ENCODE measurements at places on chromosomes 2 and 18.

DNA sequence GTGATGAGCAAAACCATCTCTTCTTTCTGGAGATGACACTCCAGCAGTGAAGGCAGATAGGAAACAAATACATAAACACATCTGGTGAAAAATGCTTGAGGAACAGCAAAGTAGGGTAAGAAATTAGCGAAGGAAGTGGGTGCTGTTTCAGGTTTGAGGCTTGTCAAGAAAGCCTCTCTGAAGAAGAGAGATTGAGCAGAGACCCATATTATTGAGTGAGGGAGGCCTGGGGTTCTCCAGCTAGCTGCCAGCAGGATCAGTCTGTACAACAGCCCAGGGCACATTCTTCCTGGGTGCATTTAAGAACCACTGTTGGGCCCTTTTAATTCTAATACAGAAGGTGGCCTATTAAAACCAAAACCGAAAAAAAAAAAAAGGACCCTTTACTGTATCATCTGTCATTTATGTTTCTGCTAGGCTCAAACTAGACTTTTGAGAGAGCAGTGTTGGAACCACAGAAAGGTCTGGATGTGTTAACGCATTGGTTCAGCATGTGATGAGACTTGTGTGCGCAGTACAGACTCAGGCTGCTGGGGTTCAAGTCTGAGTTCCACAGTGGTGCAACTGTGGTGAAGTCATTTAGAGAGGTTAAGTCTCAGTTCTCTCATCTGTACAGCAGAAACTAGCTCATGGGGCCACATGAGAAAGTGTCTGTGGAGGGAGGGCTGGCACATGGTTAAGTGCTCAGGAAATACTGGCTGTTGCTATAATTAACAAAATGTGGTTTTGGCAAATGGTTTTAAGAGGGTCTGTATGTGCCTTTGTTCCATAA, 28.9 kb downstream of the MGAT5 start:
- DNase-seq, result no peak

- DNase-seq, result no peak
Measured at GRCh38 chr2:83221258-83221657, 1237.8 kb downstream of the SUCLG1 start.

- DNase-seq, result no peak
Measured at GRCh38 chr2:7815726-7816125, 866.1 kb upstream of the ID2 start.

- DNase-seq, result no peak
Measured at GRCh38 chr2:23486684-23487075, 101.7 kb downstream of the KLHL29 start.

DNA sequence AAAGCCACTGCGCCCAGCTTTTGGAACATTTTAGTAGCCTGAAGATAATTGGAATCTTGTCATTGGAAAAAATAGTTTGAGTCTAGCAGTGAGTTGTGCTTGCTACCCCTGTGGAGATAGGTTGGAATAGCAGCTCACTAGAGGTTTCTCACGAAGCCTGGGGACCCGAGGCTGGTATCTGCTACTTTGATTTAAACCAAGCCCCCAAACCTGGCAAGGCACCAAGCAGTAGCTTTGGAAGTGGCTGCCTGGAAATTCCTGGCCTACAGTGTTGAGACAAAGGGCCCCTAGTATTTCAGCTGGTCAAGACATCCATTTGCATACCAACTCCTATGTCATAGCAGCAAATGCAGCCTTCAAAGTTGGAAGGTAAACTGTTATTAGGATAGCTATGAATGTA, 42.1 kb downstream of the NOP58 start:
- DNase-seq, result no peak

GRCh38 chr2:178188466-178188865, 5.8 kb upstream of the OSBPL6 start:
- DNase-seq, result no peak

DNA sequence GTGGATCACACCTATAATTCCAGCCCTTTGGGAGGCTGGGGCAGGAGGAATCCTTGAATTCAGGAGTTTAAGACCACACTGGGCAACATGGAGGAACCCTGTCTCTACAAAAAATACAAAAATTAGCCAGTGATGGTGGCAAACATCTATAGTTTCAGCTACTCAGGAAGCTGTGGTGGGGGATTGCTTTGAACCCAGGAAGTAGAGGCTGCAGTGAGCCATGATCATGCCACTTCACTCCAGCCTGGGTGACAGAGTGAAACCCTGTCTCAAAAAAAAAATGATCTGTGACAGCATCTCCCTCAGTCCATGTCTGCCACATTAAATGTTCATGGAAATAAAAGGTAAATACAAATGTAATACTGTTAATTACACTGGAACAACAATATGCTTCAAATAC, 121.4 kb upstream of the COL5A2 start:
- no peak for DNase-seq

DNA sequence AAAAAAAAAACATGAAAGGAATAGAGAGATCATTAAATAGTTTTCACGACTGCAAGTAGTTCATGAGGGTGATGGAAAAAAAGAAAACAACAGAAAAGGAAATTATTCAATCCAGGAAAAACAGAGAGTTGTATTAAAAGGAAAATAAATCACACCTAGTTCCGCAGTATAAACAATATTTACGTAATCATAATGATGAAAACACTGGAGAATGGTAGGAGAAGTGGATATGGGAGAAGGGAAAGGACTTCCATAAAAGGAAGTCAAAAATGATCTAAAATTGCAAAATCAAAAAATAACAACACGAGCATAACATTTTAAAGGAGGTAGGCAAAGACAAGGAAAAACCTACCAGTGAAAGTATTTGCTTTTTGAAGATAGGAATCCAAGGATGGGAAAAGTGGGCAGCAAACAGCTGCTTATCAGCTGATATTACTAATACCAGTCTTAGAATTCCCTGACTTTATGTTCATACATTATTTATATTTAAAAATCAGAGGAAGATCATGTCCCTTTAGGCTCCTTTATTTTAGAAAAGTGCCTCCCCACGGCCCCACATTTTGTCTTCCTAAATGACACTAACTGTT, 160.8 kb downstream of the NBAS start:
- no peak for DNase-seq

DNA sequence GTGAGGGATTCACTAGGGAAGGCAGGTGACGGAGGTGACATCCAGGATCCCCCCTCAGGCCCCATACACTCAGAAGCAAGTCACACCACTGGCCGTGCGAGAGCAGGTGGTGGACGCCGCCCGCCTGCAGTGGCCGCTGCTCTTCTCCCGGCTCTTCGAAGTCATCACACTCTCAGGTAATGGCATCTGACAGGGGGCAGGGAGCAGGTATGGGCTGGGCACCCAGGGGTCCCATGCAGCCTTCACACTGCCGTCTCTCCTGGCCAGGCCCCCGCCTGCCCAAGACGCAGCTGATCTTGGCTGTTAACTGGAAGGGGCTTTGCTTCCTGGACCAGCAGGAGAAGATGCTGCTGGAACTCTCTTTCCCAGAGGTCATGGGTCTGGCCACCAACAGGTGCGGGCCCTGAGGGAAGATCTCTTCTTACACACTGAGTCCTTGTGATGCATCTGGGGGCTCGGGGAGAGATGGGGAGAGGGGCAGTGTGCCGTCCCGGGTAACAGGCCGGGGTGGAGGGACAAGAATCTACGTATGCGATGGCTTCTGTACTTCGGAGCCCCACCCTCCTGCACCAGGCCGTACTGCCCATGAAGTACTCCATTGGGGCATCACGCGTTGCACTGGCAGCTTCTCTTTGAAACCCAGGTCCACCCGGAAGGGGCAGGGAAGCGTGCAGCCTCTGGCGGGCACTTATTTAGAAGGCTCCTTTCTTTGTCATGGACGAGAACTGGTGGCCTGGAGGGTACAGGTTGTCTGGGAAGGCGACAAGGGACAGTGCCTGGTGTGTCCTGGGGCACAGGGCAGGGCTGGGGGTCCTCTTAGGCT, 18.8 kb upstream of the GPR17 start:
- DNase-seq, result no peak

- DNase-seq, result no peak
Measured at GRCh38 chr2:44949329-44950151, 8.0 kb downstream of the SIX3 start.

GRCh38 chr18:9240270-9240669, 94.3 kb upstream of the TWSG1 start:
- no peak for DNase-seq

GRCh38 chr2:233287871-233288270, 19.7 kb upstream of the SAG start:
- DNase-seq, result no peak

DNA sequence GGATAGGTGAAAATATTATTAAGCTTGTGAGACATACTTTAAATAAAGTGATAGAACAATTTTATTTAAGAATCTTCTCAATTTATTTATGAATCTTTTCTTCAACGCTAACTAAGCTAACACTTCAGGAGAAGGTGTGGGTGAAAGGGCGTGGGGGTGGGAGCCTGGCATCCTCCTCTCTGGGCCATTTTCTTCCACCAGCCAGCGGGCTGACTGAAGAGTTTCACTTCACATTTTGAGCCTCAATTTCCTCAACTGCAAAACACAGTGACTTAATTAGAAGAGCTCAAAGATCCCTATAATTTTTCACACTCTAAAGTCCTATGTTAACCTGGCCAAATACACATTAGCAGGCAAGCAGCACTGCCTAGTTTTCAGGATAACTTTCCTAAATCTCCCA, 94.8 kb downstream of the FTCDNL1 start:
- DNase-seq, result no peak

GRCh38 chr2:88452565-88452905, at the start of gene FOXI3:
Gene FOXI3 (minus strand): TSS chr2:88452693. CDS start chr2:88452535, 158 bp downstream.
- peak; percentile 23 for DNase-seq

- DNase-seq, result no peak
Measured at GRCh38 chr2:160494201-160494644, 616 bp upstream of the RBMS1 start.

- no peak for DNase-seq
Measured at GRCh38 chr2:39488450-39488849, 51.4 kb upstream of the MAP4K3 start.

DNA sequence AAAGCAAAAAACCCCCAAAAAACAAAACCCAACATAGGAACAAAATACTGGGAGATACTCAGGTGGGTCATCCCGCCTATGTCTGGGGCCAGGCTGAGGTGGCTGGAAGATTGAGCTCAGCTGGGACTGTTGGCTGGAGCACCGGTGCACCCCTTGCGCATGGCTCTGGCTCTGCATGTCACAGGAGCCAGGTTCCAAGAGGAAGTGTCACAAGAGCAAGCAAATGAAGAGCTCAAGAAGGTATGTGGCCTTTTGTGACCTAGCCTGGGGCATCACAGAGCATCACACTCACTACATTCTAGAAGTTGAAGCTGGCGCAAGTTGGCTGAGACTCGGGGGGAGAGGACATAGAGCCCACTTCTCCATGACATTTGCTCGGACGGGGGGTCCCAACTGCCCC, 40.6 kb downstream of the PDCL3 start:
- DNase-seq, result no peak

GRCh38 chr2:218264773-218265561, 4.2 kb downstream of the GPBAR1 start:
- DNase-seq, result no peak

DNA sequence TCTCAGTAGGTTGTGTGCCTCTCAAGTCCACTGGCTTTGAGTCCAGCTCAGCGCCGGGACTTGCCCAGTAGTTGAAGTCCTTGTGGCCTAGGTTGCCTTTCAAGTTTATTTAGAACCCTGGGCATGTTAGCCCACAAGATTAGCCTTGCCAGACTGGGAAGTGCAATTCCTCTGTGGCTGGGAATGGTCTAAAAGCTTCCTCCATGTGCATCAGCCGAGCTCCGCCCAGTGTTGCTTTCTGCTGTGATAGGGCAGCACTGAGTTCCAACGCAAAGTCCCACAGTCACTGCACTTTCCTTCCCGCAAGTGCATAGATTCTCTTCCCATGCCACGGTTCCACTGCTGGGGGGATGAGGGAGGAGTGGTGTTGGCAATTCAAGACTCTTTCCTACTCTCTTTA, 308.9 kb upstream of the THUMPD2 start:
- no peak for DNase-seq

- no peak for DNase-seq
Measured at GRCh38 chr2:222754324-222754930, 83.0 kb downstream of the MOGAT1 start.

- no peak for DNase-seq
Measured at GRCh38 chr2:3280683-3281520, 96.7 kb downstream of the EIPR1 start.

- no peak for DNase-seq
Measured at GRCh38 chr2:99421469-99421868, 68.3 kb downstream of the REV1 start.

GRCh38 chr18:45962866-45963265, 4.3 kb downstream of the EPG5 start:
- DNase-seq, result no peak

DNA sequence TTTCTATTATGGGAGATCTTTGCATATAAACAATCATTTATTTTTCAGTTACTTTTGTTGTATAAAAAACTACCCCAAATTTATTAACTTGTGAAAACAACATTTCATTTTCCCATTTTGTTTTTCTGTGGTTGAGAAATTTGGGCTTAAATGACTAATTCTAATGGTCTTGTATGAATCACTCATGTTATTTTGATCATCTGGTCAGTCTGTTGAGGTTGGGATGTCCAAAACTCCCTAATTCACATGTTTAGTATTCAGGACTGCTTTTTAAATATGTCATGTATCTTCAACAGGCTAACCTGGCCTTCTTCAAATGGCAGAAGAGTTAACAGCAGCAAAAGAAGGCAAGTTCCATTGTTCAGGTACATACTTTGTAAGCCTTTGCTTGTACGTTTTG, 788.1 kb downstream of the TRIB2 start:
- no peak for DNase-seq

GRCh38 chr2:41906338-41906725, 141.5 kb upstream of the PKDCC start:
- DNase-seq, result no peak

DNA sequence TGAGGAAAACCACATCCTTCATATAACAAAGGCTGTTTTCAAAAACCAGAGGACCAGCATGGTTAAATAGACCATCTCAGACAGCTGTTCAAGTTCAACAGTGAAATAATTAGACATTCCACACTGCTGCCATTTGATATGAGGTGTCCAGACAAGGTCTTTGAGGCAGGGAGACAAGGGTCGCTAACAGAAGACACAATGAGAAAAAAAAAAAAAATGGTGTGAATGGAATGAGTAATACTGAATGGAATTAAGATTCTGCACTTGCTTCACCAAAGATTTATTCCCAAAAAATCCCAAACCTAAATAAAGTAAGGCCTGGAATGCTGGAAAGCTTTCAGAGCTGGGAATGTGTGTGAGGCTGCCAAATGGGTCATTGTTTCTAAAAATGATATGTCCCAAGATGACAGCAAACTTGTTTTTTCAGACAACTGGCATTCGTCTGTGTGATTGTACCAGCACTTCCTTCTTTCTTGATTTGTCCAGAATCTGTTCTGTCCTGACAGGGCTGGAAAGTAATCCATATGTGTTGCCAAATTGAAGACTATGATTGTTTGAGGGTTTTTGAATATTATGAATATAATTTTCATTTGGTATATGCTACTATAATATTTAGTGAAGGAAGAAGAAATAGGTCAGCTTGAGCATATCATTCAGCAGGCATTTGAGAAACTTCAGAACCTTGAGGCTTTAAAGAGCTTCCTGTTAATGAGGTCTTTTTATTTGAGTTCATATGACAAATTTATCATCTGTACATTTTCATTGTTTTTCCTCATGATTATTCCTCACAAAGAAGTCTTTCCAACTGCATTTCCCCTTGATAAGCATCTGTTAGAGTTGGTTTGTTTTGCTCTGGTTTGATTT, 85.2 kb upstream of the ITGA4 start:
- DNase-seq, result no peak

Data from HuH-7.5 (cell line).